ENCODE measurements at places on chromosomes 6 and 20. TPM values are rescaled to one million over a fixed set of nuclear protein-coding genes. Genes with fewer than 3 reads are reported as not detected.

The HDGFL1 gene
- not detected for total RNA-seq

The PAK5 gene
- total RNA-seq = not detected

The TUBB1 gene
- not detected for total RNA-seq

The ADAM33 gene
- total RNA-seq = not detected

The PRDM13 gene
- total RNA-seq = not detected

The KCNS1 gene
- total RNA-seq = 0.16 TPM

The PLAGL1 gene
- 18.8 TPM for total RNA-seq

The CTAGE9 gene
- total RNA-seq = not detected

The TCF21 gene
- total RNA-seq = not detected

The HTR1B gene
- total RNA-seq = not detected

The SSR1 gene
- 165 TPM for total RNA-seq

The AKAP12 gene
- total RNA-seq = 1.3 TPM

The C2 gene
- total RNA-seq = 0.70 TPM
